Stimulated activated CD8-positive, alpha-beta memory T cell treated with anti-CD3 and anti-CD28 coated beads, Interleukin-4, amount 100 ng/mL, for 48 hours (primary cell): ENCODE measurements at places on chromosomes 6 and 20.

DNA sequence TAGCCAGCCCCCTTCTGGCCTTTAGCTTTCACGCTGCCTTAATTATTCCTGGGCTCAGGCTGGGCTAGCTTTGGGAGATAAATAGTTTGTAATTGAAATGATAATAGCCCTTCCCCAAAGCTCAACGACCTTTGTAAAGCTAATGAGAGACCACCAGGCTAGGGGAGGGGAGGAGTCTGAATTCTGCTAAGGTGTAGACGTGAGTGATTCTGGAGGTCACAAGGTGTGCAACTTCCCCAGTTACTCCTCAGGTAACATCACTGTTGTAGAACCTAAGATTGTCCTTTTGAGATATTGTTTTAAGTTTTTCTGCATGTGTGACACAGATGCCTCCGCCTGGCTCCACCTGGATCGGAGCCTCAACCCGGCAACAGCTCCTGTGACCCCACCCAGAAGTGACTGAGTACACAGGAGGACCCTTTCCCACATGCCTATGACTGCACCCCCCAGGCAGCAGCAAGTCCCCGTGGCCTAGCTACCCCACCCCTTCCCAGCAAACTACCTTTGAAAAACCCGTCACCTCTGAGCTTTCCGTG lies 5.8 kb upstream of the GPR31 start:
- no peak for DNase-seq

DNA sequence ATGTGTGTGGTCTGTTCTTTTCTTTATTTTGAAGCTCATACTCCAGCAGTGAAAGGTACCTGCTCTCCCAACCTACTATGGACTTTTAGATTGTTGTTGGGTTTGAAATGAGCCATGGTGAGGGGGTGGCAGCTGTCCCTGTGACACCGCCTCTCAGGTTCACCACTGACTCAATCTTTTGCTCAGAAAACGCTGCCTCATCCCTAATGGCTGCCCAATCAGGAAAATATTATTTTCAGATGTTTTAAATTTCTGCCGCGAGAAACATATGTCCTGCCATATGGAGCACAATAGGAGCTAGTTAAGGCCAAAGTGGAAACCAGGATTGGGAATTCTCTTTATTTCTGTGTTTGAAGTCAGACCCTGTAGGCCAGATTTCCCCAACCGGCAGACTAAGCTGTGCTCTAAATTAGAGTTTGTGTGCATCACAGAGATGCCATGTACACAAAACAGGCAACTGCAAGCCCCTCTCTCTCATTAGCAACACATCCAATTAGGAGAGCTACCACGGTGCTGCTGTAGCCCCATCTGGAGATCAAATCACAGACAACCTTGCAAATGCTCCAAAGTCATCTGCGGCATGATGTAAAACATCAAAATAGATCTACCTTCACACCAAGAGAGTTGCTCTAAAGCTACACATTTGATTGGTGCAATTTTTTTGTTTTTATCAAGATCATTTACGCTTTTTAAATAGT lies 144.1 kb upstream of the BACH2 start:
- DNase-seq, result no peak

DNA sequence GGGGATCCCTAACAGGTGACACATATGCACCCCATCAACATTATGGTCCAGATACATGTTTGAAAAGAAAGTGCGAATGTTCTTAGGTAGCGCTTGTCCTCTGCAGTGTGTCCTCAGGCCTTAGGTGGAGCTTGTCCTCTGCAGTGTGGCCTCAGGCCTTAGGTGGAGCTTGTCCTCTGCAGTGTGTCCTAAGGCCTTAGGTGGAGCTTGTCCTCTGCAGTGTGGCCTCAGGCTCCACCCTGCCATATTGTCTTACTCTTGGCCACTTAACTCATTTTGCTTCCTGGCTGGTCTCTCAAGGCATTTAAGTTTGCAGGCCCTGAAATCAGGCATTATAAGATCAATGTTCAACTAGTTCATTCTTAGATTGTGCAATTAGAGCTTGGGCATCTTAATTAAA lies 74.7 kb upstream of the SCP2D1 start:
- no peak for DNase-seq

GRCh38 chr6:3377536-3378397 lies 79.1 kb downstream of the SLC22A23 start:
- no peak for DNase-seq

DNA sequence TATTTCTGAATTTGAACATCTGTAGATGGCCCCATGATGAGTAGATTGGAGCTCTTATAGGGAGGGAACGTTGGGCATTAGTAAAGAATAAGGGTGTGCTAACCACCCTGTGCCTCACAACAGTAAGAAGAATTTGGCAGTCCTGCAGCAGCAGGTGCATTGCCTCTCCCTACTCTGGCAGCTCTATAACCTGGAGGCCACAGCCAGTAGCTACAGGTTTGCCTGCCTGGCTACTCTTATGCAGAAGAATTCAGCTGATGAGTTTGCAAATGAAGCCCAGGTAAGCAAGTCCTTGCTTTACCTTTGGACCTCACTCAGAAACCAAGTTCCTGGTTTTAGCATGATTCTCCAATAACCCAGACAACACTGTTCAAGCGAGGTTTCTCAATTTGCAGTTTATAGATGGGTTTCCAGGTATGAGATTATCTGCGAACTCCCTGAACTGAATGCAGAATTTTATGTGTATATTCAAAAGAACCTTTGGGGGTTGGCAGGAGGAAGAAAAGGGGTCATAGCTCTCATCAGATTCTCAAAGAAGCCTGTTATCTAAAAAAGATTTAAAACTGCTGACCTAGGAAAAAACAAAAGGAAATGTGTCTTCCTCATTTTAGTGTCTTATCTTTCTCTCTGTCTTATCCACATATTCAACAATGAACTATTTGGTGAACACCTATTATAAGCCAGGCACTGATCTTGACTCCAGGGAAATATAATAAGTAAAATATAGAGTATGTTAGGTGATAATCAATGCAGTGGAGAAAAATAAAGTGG lies 18.9 kb downstream of the TREML1 start:
- DNase-seq, result no peak

- no peak for DNase-seq
Observed at GRCh38 chr6:158328952-158329351, 16.7 kb downstream of the TULP4 start.

- DNase-seq, result no peak
Observed at GRCh38 chr20:23096986-23097520, 10.9 kb upstream of the CD93 start.

DNA sequence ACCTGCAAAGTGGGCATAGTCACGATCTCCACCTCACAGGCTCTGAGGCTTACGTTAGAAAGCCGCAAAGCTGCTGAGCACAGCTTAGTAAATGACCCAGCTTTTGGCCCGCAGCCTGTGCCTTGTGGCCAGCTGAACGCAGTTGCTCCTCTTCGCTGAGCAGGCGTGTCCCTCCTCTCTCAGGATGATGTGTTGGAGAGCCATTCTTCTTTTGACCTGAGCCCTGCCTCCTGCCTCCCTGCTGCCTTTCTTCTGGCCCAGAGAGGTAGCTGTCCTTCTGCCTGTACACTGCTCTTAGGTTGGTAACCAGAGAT lies 47.6 kb upstream of the MYL9 start:
- DNase-seq, result no peak

DNA sequence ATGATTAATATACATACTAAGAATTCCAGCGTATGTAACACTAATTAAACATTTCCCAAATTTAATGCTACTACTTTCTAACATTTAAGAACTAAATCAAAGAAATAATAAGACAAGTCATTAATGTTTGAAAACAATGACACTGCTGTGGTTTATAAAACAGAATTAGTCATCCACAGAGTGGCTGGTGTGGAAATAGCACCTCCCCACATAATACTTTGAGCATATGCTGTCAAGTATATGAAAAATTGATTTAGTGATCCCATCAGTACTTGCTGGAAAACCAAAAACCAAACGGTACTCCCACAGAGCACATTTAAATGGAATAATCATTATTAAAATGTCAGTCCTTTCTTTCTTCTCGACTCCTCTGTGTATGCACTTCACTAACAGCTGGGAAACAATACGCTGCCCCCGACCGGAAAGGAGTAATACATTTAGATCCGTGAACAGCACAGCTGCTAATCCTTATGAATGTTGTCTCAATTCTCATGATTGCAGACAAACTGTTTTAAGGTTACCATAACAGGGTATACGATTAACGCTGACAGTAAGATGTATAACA lies 78.4 kb downstream of the PREP start:
- DNase-seq, result no peak

GRCh38 chr20:38141204-38141888 lies 23.7 kb downstream of the TGM2 start:
- DNase-seq, result no peak

GRCh38 chr6:147867433-147868226 lies 359.1 kb downstream of the SAMD5 start:
- no peak for DNase-seq

- DNase-seq, result no peak
Observed at GRCh38 chr20:25136643-25137559, 55.0 kb upstream of the VSX1 start.

GRCh38 chr6:24868765-24869164 lies 67.0 kb downstream of the RIPOR2 start:
- no peak for DNase-seq

- DNase-seq, result no peak
Observed at GRCh38 chr6:29759457-29759856, 36.2 kb downstream of the HLA-F start.

- no peak for DNase-seq
Observed at GRCh38 chr6:57135885-57136284, 36.2 kb upstream of the BAG2 start.

GRCh38 chr6:124866040-124866439 lies 96.2 kb upstream of the RNF217 start:
- no peak for DNase-seq

- no peak for DNase-seq
Observed at GRCh38 chr6:119390247-119390793, 40.8 kb upstream of the MAN1A1 start.

- DNase-seq, result no peak
Observed at GRCh38 chr6:138227316-138227781, 9.1 kb upstream of the PBOV1 start.

DNA sequence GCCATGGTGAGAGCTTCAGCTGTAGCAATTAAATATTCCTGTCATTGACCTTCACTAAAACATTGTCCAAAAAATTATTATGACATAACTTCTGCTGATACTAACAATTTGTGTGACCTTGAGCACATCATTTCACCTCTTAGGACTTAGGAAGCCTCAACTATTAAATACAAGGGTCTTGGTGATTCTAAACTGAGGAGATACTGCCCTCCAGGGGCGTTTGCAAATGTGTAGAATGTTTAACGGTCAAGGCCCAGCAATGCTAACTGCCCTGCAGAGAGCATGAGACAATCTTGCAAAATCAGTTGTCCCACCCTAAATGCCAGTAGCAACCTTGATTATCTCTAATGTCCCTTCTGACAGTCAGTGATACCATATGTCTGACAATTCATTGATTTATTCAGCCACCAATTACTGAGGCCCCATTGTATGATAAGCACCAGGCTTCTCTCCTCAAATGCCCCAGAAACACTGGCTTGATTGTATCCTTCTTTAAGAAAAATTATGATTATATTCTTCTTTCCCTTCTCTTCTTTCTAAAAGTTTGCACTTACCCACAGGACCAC lies 284.1 kb upstream of the PLN start:
- no peak for DNase-seq

DNA sequence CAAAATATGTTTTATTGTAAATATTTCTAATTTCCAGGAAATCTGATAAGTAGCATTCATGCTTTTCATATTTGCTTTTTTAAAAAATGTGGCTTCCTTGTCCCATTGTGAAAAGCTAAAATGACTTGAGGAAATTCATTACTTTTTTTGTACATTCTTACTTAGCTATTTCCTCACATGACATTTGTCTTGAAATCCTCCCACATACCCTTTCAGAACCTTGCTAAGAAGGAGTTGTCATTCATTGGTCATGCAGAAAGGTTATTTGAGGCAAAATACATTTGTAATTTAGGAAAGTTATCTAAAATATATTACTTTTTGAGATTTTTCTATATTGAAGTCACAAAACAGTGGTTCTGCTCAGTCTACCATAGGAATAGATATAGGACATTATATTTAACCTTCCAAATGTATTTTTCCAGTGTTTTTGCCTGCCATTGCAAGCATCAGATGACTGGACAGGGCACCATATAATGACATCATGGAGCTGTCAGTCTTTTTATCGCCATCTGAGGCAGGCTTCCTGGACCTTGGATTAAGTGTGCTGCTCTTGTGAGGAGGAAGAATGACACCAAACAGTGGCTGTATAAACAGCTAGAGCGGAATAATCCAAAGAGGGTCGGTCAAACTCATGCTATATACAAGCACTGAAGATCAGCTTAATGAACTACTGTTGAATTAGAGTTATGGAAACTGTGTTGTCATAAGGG lies 109.4 kb upstream of the HCRTR2 start:
- DNase-seq, result no peak

DNA sequence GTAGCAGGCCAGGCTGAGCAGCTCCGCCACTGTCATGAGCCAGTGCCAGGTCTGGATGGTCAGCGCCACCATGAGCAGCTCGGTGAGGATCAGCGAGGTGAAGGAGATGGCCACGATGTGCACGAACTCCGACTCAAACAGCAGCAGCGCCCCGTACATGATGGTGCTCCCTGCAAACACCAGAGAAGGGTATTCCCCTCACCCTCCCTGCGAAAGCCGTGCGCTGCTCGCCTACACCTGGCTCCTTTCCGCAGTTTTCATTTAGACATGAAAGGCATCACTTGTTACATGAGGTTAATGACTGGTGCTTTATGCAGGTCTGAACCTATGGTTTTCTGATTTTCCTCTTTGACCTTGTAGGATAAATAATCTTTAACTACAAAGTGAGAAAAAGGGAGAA lies 62.3 kb upstream of the NFATC2 start:
- no peak for DNase-seq

DNA sequence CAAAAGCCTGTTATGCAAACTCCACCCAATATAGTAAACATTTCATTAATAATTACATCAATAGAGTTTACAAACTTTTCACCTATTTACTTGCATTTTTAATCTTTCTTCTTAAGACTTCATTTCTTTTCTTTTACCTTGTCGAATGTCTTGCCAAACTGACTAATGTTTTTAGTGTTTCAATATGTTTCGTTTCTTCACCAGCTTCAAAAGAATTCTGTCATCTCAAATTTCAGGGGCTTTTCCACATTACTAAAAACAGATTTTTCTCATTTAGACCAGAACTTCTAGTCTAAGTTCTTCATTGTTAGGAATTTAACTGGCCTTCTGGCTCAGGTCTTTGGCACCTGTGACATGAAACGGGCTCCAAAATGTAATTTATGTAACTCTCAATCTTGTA lies 196.5 kb downstream of the ARHGAP18 start:
- DNase-seq, result no peak

DNA sequence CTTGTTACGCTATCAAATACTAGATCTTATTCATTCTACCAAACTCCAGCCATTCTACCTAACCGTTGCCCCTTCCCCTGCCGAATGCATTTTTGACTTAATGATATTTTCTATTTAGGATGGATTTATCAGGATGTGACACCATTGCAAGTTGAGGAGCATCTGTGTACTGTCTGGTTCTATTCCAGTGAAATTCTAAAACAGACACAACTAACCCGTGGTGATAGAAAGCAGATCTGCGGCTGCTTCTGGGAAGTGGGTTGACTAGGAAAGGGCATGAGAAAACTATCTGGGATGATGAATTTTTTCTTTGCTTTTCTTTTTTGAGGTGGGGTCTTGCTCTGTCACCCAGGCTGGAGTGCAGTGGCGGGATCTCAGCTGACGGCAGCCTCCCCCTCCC lies 20.7 kb upstream of the SRC start:
- DNase-seq, result no peak
